ENCODE measurements at places on chromosomes 3 and 15.

- DNase-seq = no peak
Observed at GRCh38 chr15:39255760-39256159, 325.1 kb upstream of the THBS1 start.

DNA sequence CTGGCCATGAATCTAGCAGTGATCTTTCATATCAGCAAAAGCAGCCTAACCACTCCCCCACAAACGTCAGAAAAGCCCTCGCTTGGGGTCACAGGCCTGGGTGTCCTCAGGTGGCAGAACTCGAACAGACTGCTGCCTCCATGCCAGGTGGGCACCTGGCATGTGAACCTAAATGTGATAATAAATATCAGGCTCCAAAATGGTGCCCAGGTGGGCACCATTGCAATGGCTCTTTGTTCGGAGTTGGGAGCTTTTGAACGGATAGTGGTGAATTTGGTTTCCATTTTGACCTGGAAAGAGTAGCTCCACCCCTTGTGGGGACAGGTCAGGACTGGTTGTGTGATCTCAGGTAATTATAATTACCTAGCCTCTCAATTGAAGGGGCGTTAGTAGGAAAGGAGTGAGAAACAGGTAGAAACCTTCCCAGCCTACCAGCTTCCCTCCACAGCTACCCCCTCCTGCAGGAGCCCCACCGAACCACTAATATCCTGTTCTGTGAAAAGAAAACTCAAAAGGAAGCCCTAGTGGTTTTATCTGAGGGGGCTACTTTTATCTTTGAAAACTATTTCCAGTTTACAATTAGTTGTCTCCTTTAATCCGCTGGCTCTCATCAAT lies 18.1 kb downstream of the MYO1E start:
- no peak for DNase-seq

- DNase-seq = no peak
Observed at GRCh38 chr3:39469945-39470344, 2.5 kb downstream of the MOBP start.

- DNase-seq = no peak
Observed at GRCh38 chr3:183871541-183871940, 13.1 kb downstream of the PARL start.

- no peak for DNase-seq
Observed at GRCh38 chr3:138936741-138937689, 9.9 kb downstream of the FOXL2 start.

DNA sequence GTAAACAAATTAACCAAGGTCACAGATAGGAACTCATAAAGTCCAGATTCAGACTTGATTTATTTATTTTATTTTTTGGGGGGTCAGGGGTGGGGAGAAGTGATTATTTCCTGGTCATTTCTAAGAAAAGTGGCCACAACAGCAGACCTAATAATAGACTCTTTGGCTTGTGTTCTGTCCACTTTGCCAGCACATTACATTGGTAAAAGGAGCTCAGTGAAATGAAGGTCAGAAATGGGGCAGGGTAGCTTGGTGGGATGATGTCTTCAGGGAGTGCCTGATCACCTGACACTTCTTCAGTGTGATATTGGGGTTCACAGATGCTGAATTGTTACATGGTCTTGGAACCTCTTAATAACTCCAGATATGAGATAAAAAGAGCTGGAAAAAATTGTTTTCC lies 10.1 kb downstream of the VPS8 start:
- no peak for DNase-seq

- no peak for DNase-seq
Observed at GRCh38 chr3:13110678-13111116, 37.5 kb upstream of the IQSEC1 start.

GRCh38 chr3:111314181-111314873 lies 227.7 kb upstream of the CD96 start:
- DNase-seq = no peak

GRCh38 chr15:76152197-76152596 lies 92.4 kb downstream of the TMEM266 start:
- no peak for DNase-seq

GRCh38 chr15:36401586-36401966 lies 177.8 kb upstream of the CDIN1 start:
- DNase-seq = no peak

- DNase-seq = no peak
Observed at GRCh38 chr3:116314476-116314875, 130.8 kb downstream of the LSAMP start.

DNA sequence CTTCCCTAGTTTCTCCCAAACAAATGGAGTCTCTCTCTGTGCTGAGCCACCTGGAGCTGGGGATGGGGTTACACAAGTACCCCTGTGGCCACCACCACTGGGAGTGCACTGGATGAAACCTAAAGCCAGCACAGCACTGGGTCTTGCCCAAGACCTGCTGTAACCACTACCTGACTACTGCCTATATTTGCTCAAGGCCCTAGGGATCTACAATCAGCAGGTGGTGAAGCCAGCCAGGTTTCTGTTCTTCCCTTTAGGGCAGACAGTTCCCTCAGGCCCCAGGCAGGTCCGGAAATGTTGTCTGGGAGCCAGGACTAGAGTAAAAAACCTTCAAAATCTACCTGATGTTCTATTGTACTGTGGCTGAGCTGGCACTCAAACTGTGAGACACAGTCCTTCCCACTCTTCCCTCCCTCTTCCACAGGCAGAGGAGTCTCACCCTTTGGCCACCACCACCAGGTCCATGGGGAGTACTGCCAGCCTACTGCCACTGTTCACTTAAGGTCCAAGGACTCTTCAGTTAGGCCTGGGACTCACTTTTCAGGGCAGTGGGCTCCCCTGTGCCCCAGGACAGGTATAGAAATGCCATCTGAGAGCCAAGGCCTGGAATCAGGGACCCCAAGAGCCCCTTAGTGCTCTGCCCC lies 23.8 kb downstream of the C3orf20 start:
- no peak for DNase-seq

- no peak for DNase-seq
Observed at GRCh38 chr3:108416111-108416869, 94.1 kb downstream of the MYH15 start.

- no peak for DNase-seq
Observed at GRCh38 chr3:31968369-31968926, 12.6 kb downstream of the OSBPL10 start.

- DNase-seq = no peak
Observed at GRCh38 chr3:179234199-179234598, 16.7 kb downstream of the KCNMB3 start.

- DNase-seq = no peak
Observed at GRCh38 chr3:48896936-48897335, 1.7 kb downstream of the SLC25A20 start.

GRCh38 chr3:187012609-187013051 lies 82.3 kb downstream of the ST6GAL1 start:
- DNase-seq = no peak

- DNase-seq = no peak
Observed at GRCh38 chr3:165056510-165056909, 21.8 kb downstream of the SI start.

Measured in gastrocnemius medialis (tissue), 4 donors.